ENCODE measurements at places on chromosomes 3 and 15.

DNA sequence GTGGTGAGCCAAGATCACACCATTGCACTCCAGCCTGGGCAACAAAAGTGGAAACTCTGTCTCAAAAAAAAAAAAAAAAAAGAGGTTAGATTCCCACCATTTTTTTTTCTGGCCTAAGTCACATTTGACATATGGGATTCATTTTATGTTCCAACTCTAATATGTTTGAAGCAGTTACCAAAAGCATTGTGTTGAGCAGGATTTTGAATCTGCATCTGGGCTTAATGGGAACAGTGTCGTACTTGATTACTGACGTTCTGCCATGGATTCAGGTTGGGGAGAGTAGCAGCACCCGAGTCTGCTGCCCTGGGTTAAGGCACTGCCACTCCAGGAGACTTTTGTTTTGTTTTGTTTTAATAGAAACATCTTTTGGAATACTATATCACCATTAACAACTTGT lies 348.7 kb upstream of the TBL1XR1 start:
- H3K27ac ChIP-seq: no peak overlapping the region
- H3K4me1 ChIP-seq: peaks cover 15% of the 10 kb centered on the region
- no peaks in the 10 kb centered on the region for H3K36me3 ChIP-seq
- no peaks in the 10 kb centered on the region for H3K27me3 ChIP-seq
- H3K4me3 ChIP-seq: no peak overlapping the region

GRCh38 chr15:25182736-25183445 lies 228.1 kb downstream of the SNRPN start:
- no peaks in the 10 kb centered on the region for H3K27me3 ChIP-seq
- no peak for DNase-seq
- no peak overlapping the region for H3K4me3 ChIP-seq
- no peaks in the 10 kb centered on the region for H3K4me1 ChIP-seq
- no peak overlapping the region for H3K27ac ChIP-seq

- no peaks in the 10 kb centered on the region for H3K36me3 ChIP-seq
- no peak for DNase-seq
- H3K4me1 ChIP-seq: peaks cover 34% of the 10 kb centered on the region
- no peaks in the 10 kb centered on the region for H3K27me3 ChIP-seq
Measured at GRCh38 chr3:39178553-39178952, 13.8 kb downstream of the XIRP1 start.

GRCh38 chr3:153043729-153044328 lies 118.2 kb upstream of the RAP2B start:
- peaks cover 27% of the 10 kb centered on the region for H3K4me1 ChIP-seq
- H3K4me3 ChIP-seq: no peak overlapping the region
- H3K27me3 ChIP-seq: no peaks in the 10 kb centered on the region
- no peak overlapping the region for H3K27ac ChIP-seq

DNA sequence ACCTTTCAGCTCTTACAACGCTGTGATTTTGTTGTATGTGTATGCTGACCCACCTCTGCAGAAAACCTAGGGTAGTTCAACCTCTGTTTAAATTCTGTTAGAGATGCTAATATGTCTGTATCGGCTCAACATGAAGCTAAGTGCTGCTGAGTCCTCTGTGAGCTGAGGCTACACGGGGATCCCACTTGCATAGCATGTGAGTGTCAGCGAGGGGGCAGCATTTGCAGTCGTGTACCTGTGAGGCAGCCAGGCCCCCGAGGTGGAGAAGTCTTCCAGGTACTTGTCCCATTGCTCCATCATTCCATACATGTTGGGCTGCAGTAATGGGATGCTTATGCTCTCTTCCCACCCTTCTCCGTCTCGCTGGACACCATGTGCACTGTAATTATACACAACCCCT lies 3.7 kb downstream of the MKRN2OS start:
- peaks cover 28% of the 10 kb centered on the region for H3K36me3 ChIP-seq
- peaks cover 16% of the 10 kb centered on the region for H3K4me1 ChIP-seq
- no peak overlapping the region for H3K27ac ChIP-seq
- no peak for DNase-seq
- H3K4me3 ChIP-seq: no peak overlapping the region
- H3K27me3 ChIP-seq: no peaks in the 10 kb centered on the region

GRCh38 chr3:165503346-165503745 lies 307.2 kb upstream of the SLITRK3 start:
- H3K4me1 ChIP-seq: no peaks in the 10 kb centered on the region
- no peaks in the 10 kb centered on the region for H3K36me3 ChIP-seq
- H3K27ac ChIP-seq: no peak overlapping the region
- no peak overlapping the region for H3K4me3 ChIP-seq
- DNase-seq: no peak

GRCh38 chr15:77839456-77839855 lies 206.7 kb upstream of the LINGO1 start:
- no peaks in the 10 kb centered on the region for H3K27me3 ChIP-seq
- H3K4me1 ChIP-seq: peaks cover 5% of the 10 kb centered on the region
- H3K27ac ChIP-seq: no peak overlapping the region
- H3K4me3 ChIP-seq: no peak overlapping the region
- DNase-seq: no peak

GRCh38 chr15:31080591-31081014 lies 20.9 kb downstream of the TRPM1 start:
- peaks cover 28% of the 10 kb centered on the region for H3K4me1 ChIP-seq
- no peaks in the 10 kb centered on the region for H3K27me3 ChIP-seq
- DNase-seq: no peak

DNA sequence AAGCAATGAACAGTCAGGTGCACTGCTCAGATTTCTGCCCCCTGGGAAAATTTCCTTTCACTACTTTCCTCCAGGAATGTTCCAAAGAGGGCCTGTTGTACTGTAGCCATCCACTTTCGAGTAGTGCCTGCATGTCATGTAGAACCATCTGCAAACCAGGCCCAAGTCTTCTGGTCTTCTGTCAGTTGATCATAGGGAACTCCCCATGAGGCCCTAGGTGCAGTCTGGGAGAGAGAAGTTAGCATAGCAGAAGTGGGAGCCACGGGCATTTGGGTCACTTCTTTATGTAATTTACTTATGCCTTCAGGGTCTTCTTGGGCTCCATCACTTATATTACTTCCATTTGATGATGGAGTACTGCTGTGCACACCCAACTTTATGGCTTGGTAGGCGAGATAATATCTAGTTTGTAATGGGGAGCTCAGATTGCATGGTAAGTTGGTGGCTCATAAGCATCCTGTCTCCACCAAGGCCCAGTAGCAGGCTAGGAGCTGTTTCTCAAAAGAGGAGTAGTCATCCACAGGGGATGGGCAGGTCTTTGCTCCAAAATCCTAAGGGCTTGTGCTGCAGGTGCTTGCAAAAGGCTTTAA lies 151.4 kb downstream of the NFKBIZ start:
- no peaks in the 10 kb centered on the region for H3K36me3 ChIP-seq
- no peaks in the 10 kb centered on the region for H3K4me1 ChIP-seq
- no peak overlapping the region for H3K4me3 ChIP-seq
- no peak for DNase-seq

GRCh38 chr3:180420804-180421203 lies 181.2 kb upstream of the TTC14 start:
- no peaks in the 10 kb centered on the region for H3K27me3 ChIP-seq
- no peak overlapping the region for H3K4me3 ChIP-seq
- no peaks in the 10 kb centered on the region for H3K36me3 ChIP-seq
- no peaks in the 10 kb centered on the region for H3K4me1 ChIP-seq
- no peak overlapping the region for H3K27ac ChIP-seq

- no peak for DNase-seq
- H3K27me3 ChIP-seq: no peaks in the 10 kb centered on the region
- no peak overlapping the region for H3K27ac ChIP-seq
Measured at GRCh38 chr3:158560979-158561378, 10.0 kb upstream of the MLF1 start.

DNA sequence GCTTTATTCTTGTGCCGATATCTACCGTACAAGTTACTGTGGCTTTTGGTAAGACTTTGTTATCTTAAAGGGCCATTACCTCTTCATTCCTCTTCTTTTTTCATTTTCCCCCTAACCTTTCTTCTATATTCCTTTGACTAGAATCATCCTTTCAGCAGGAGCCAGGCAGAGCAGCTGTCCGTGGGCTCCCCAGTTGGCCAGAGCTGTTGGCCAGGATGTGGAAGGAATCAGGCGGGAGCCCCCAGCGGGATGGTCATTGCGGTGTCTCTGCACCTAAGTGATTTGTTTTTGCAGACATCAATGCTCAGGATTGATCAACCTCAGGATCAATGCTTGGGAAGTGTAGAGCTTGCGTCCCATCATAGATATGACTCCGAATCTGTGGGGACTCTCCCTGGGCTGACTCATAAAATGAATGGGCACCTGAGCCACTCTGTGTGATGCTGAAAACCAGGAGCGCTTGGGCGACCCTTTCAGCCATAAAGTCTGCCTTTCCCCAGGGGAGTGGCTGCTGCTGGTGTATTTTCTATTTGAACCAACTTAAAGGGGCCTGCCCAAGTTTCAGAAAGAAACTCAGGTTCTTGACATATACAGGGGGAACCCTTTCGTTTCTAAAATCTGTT lies 21.7 kb downstream of the APBA2 start:
- no peaks in the 10 kb centered on the region for H3K36me3 ChIP-seq
- H3K4me3 ChIP-seq: no peak overlapping the region
- no peak for DNase-seq
- H3K4me1 ChIP-seq: no peaks in the 10 kb centered on the region
- no peaks in the 10 kb centered on the region for H3K27me3 ChIP-seq
- H3K27ac ChIP-seq: no peak overlapping the region

DNA sequence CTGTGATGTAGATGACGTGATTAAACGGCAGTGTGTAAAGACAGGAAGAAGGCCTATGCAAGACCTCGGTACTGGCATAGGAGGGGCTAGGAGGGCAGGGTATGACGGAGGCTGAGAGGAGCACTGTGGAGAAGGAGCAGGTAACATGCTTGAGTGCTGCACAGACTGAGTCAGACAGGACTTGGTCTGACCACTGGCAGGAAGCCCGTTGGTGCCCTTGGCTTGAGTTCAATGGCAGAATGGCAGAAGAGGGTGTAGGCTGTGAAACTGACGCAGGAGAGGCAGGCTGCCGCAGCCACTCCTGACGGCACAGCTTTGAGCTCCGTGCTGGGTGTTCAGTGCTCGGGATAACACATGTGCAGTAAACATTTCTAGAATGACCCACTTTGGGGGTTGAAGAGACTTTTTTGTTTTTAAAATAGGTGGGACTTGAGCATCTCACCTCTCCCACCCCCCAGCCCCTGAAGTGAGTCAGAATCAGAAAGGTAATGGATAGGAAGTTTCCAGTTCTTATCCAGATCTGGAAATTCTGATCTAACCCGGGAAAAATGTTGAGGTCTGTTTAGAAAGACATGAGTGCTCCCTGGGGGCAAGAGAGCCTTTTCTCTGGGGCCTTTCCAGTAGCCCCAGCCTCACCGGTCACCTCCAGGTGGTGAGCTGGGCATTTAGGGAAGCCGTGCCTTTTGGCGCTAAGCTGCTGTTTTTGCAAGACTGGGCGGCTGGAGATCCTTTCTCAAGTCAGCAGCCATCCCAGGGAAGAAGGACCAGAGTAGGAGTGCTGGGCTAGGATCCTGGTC lies 126.4 kb downstream of the RPLP1 start:
- no peak overlapping the region for H3K27ac ChIP-seq
- H3K4me3 ChIP-seq: no peak overlapping the region
- H3K36me3 ChIP-seq: no peaks in the 10 kb centered on the region
- DNase-seq: no peak
- H3K27me3 ChIP-seq: peaks cover 66% of the 10 kb centered on the region

Measured in esophagus squamous epithelium (tissue), 5 donors.